ENCODE measurements at places on chromosomes 3 and 15.

DNA sequence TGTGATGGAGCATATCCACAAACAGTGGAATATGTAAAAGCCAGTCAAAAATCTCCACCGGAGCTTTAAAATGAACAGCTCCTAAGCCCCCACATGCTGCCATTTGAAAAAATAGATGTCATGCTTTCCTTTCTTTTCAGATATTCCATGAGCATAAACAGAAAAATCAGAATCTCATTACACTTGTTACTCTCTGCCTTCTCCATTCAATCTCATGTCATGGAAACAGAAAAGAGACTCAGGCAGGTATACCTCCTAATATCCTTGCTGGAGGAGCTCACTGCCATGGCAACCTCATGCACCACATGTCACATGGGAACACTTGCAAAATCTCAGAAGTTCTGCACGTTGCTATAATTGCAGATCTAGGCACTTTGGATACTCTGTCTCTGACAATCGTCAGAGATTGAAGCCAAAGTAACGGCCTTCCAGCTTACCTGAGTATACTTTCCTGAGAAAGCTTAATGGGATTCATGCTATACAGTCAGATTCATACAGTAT lies 317.0 kb upstream of the ADAMTS9 start:
- DNase-seq: no peak

DNA sequence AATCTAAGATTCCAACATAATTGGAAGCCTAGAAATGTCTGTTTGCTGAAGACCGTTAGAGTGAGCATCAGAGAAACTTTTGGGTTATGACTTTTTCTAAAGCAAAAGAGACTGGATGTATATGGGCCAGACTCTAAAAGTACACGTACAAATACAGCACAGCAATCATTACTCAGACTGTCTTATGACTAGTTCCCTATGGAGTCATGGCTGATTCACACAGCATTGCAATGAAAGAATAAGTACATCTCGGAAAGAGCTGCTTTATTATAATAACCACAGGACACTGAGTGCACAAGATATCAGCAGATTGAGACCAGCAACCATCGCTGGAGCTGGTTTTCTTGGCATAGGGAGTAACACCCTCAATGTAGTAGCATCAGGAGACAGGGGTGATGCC lies 618.6 kb downstream of the NLGN1 start:
- peak; percentile 37 for DNase-seq

GRCh38 chr3:185647134-185647879 lies 61.2 kb downstream of the SENP2 start:
- DNase-seq: no peak

GRCh38 chr15:93028632-93029213 lies 60.3 kb downstream of the RGMA start:
- peak; percentile 98 for DNase-seq

DNA sequence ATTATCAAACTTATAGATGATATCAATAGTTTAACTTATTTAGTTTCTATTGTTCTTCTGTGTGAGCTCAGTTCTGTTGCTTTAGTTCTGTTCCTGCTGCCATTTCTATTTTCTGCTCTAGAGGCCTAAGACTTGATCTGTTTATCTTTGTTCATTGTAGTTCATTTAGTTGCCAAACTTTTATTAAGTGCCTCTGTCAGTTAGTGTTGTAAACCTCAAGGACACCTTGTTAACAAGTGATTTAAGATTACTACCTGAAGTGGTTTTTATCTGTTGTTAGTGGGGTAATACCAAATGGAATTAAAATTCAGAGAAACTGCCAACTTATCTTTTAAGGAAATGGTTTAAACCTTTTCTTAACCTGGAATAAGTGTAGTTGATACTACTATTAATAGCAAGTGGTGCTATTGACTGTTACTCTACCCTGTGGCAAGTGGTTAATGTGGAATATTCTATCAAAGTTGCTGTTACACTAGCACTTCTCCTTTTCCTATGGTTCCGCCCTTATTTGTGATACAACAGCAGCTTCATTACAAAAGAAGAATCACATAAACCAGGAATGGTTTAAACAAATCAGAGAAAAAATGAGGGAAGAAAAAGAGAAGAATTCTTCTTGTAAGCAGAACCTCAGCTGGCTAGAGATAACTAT lies 500.6 kb upstream of the GOLIM4 start:
- DNase-seq: no peak

- DNase-seq: peak; percentile 47
Observed at GRCh38 chr15:43133430-43134156, at the start of gene TMEM62. TSS of gene TMEM62 (plus strand) at chr15:43133586. CDS start at chr15:43133803, 217 bp downstream.

DNA sequence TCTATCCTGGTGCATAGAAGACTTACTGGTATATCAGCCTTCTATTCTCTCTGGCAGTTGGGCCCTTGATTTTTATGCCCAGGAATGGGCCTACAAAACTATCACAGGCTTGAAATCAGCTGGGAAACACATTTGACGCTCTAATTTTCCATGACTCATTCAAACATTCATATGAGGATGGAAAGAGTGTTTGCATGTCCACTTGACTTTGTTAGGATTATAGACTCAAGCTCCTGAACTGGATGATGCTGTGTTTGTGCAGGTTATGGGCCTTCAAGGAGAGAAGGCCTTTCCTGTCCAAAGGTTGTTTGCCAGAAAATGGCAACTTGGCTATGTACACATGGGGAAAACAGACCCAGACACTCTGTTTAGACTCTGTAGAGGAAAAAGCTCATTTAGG lies 219.9 kb downstream of the GAP43 start:
- DNase-seq: no peak

DNA sequence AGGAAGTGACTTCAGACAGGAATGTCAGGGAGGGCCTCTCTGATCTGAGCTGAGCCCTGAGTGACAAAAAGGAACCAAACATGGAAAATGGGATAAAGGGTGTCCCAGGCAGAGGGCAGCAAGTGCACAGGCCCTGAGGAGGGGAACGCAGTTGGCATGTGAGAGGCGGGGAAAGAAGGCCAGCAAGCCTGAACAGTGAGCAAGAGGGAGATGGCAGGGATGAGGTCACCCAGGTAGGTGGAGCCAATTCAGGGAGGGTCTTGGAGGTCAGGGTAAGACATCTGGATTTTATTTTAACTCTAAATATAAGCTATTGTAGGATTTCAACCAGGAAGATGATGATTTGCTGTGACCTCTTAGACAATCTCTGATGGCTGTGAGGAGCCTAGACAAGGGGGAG lies 167.7 kb downstream of the LRTM1 start:
- no peak for DNase-seq

- DNase-seq: no peak
Observed at GRCh38 chr15:31478702-31479221, 152.1 kb downstream of the KLF13 start.

Measured in cardiac fibroblast (primary cell).